Left colon (tissue), 2 donors: ENCODE measurements at places on chromosomes 6 and 20.

GRCh38 chr6:71126506-71126905, 162.1 kb upstream of the OGFRL1 start:
- DNase-seq: no peak

- DNase-seq: no peak
Observed at GRCh38 chr6:55174211-55175026, at the start of gene HCRTR2. TSS of gene HCRTR2 (plus strand) at chr6:55174515. CDS start at chr6:55174588, 73 bp downstream.

DNA sequence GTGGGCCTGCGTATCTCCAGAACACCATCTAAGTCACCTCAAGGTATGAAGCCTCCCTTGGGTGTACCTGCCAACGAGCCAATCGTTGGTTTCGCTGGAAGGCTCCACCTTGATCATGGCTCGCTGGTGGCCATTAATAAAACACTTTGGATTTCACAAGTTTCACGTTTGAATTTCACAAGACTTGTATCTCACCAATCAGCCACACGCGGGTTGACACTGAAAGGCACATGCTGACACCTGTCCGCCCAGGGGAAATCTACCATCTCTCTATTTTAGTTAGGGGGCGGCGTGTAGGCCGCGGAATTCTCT, 586 bp upstream of the HMGA1 start:
- DNase-seq: no peak

DNA sequence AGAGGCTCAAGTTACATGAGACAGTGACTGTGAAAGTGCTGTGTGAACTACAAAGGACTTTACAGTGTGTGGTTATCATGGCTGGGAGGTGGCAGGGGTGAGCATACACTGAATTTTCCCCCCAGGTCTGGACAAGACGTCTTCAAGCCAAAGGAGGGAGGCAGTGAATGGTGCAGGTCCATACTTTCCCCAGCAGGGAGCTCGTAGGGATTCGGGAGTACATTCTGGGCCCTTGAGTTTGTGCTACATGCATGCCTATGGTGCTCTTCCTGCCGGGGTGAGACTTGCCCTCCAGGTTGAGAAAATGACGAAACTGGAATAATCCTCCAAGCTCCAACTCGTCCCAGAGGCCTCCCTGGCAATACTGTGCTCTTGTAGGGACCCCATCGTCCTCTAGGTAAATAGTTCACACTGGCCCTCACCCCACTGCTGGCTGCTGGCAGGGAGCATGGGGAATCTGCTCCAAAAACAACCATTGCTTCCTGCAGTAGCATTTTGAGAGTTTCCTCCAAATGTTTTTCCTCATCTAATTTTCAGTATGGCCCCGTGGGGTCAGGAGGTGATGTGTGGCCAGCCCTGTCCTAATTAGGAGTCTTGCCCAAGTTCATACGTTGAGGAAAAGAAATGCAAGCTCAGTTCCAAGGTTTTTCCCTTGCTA, 57.6 kb downstream of the ZNF831 start:
- DNase-seq: no peak

- no peak for DNase-seq
Observed at GRCh38 chr6:145895802-145896201, 68.4 kb downstream of the SHPRH start.

GRCh38 chr20:9166153-9166780, 97.4 kb downstream of the PLCB4 start:
- DNase-seq: no peak

DNA sequence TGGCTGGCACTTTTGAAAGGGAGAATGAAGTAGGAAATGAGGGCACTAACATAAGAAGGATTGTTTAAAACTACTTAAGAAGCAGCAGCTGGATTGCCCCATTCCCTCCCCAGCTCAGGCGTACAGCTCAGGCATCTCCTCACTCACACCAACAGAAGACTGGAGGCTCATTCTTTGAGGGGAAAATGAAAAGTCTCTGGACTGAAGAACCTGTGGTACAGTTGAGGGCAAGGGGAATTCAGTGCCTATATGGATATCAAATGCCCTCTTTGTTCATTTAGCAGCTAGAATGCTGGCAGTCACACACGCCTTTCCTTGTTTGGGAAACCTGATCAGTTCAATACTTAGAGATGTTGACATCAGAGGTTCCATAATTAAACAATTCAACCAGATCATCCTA, 502.1 kb upstream of the SOX4 start:
- no peak for DNase-seq

DNA sequence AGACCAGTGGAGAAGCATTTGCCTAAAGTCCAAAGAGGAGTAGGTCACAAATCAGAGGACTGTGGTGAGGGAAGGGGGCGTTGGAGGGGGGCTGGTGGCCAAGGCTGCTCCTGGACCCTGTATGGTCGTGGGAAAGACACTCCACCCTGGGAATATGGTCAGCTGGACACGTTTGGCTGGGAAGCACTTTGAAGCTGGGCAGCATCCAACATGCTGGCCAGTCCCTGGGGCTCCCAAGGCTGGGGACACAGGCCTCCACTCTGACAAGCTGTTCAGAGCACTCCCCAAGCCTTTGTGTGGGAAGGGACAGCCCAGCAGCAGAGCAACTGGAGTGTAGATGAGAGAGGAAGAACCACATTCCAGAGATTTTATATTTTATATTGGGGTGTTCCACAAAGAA, 203.2 kb downstream of the ANKRD60 start:
- DNase-seq: no peak

DNA sequence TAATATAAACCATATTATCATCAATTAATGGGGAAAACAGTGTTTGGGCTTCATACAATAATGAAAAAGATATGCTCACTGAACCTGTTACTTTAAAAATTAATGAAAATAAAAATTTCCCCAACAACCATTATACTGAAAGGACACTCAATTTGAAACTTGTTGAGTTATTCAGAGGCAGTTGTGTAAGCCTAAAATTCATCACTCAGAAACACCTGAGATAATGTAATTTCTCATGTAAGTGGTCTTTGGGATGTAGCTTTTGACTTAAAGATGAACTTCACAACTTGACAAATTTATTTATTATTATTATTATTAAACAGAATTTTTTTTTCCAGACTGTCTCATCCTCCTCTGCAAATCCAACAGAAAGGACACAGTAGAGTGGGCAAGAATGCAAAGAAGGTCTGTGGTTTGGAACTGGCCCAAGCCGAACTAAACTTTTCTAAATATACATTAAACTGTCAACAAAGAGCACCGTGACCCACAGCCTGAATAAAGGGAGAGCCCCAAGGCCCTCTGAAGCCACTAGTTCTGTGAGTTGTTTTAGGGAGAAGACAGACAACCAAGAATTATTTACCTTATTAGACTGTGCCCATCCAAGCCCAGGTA, 32.2 kb upstream of the HEY2 start:
- no peak for DNase-seq

DNA sequence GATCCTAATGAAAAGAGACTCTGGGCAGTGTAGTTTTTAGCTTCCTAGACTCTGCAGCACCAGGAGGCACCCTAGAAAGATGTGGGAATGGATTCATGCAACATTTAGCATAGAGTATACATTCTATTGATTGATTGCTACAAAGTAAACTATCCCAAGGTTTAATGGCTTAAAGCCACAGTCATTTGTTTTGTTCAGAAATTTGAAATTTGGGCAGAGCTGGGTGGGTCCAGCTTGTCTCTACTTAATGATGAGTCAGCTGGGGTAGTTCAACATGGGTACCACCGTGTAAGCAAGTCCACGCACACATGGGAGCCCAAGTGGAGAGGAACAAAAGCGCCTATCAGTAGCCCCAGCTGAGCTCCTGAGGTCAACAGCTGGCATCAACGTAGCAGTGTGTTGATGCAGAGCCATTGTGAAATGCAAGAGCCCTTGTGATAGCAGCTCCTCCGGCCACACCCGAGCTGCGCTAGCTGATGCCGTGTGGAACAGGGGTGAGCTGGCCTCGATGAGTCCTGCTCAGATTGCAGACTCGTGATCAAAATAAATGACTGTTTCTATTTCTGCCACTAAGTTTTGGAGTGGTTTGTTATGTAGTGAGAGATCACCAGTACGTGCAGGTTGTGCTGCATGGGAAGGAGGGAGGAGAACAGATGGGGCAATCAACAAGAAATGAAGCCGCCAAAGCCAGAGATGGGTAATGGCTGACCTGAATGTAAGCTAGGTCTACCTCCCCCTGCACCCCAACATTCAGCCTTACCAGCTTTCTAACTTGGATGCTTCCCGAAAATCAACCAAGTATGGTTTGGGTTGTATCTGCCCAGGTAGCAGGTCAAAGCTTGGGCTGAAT, 45.7 kb upstream of the TRAF3IP2 start:
- no peak for DNase-seq

DNA sequence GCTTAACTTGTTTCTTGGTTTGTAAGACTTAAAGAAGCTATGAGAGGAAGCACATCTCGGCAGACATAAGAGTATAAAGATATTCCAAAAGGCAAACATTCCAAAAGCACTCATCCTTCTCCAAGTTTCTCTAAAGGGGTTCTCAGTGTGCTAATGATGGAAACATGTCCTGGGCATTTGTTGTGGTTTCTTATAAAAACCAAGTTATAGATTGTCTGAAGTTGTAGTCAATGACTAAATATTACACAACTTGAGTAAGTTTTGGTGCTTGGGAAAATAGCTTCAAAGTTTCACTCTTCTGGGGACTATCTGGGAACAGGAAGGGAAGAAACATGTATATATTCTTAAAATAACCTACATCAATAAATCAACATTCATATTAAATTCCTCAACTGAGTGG, 128.3 kb upstream of the TBX18 start:
- DNase-seq: no peak
